ENCODE measurements at places on chromosomes 12 and 14.

DNA sequence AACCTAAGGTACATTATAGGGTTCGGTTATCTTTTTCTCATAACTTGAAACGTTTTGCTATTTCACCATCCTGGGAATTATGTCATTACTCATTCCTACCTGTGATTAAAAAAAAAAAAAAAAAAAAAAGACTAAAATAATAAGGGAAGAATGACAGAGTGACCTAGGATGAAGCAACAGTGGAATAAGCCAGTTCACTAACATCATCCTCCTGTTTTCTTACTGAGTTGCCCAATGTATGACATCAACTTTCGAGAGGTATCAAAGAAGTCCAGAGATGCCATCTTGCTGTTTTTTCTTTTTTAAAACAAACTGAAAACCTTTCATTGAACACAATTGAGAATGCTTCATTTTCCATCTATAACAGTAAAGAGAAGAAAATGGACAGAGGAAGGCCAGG lies 42.8 kb downstream of the AMN start:
- no peak for DNase-seq

DNA sequence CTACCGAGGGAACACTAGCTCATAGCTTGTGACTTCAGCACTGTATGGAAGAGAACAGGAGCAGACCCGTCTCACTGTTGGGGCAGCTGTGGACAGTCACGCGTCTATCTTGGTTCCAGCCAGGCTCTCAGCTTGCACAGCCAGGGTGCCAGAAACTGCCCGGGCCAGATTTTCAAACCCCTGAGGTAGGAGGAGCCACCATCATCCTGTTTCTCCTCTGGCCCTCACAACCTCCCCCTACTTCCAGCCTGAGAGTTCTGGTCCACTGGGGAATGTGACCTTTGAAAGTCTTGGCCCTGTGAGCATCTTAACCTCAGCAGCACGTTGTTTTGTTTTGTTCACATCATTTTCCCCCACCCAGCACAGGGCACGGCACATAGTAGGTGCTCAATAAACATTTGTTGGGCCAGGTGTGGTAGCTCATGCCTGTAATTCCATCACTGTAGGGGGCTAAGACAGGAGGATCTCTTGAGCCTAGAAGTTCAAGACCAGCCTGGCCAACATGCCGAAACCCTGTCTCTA lies 50.4 kb downstream of the PSMA6 start:
- DNase-seq, result no peak

GRCh38 chr14:103067231-103067954 lies 10.0 kb upstream of the CDC42BPB start:
- DNase-seq, result no peak

DNA sequence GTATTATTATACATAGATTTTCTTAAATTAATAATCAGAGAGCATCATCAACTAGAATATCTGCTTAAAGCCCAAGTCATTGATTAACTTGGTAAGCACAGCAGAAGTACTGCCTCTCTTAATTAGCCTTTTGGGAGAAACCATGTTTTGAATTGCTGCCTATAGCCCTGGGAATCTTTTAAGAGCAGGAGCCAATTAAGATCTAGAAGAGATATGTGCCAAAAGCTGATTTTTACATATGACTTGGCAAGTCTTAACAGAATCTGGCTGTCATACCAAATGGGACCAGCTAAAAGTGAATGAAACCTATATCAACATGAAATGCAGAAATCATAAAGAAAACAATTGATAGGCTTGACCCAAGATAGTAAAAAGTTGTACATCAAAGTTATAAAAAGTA lies 23.2 kb upstream of the WNK1 start:
- no peak for DNase-seq

DNA sequence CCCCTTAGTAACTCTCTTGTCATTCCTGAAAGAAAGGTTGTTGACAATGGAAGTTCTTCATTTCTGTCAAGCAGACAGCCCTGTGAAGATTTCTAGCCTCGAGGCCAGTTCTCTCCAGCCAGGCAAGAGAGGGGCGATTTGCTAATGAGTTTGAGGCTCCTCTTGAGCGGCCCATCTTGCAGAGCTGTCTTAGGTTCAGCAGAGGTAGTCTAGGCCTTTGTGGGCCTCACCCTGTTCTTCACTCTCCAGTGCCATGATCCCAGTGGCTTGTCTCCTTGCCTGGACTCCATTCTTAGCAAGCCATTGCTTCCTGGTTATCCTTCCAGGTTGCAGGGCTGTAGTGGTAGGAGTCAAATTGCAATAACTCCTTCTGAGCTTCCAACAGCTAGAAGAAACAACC lies 9.7 kb downstream of the TPH2 start:
- DNase-seq, result no peak

- no peak for DNase-seq
Measured at GRCh38 chr12:121203482-121203881, 6.4 kb upstream of the P2RX4 start.

GRCh38 chr14:88232771-88233170 lies 90.3 kb downstream of the KCNK10 start:
- no peak for DNase-seq

- peak; percentile 26 for DNase-seq
Measured at GRCh38 chr12:89693639-89694202, 14.9 kb downstream of the ATP2B1 start.

DNA sequence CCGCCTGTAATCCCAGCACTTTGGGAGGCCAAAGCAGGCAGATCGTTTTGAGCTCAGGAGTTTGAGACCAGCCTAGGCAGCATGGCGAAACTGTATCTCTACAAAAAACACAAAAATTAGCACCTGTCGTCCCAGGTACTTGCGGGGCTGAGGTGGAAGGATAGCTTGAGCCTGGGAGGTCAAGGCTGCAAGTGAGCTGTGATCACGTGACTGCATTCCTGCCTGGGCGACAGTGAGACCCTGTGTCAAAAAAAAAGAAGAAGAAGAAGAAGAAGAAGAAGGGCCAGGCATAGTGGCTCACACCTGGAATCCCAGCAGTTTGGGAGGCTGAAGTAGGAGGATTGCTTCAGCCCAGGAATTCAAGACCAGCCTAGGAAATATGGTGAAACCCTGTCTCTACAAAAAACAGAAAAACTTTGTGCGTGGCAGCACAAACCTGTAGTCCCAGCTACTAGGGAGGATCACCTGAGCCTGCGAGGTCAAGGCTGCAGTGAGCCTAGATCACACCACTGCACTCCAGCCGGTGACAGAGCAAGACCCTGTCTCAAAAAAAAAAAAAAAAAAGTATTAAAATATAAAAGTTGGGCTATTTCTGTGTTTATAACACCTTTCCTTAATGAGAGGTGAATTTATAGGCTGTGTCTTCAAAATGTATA lies 15.5 kb downstream of the RXYLT1 start:
- DNase-seq, result no peak

- no peak for DNase-seq
Measured at GRCh38 chr12:89975574-89975973, 266.9 kb upstream of the ATP2B1 start.

DNA sequence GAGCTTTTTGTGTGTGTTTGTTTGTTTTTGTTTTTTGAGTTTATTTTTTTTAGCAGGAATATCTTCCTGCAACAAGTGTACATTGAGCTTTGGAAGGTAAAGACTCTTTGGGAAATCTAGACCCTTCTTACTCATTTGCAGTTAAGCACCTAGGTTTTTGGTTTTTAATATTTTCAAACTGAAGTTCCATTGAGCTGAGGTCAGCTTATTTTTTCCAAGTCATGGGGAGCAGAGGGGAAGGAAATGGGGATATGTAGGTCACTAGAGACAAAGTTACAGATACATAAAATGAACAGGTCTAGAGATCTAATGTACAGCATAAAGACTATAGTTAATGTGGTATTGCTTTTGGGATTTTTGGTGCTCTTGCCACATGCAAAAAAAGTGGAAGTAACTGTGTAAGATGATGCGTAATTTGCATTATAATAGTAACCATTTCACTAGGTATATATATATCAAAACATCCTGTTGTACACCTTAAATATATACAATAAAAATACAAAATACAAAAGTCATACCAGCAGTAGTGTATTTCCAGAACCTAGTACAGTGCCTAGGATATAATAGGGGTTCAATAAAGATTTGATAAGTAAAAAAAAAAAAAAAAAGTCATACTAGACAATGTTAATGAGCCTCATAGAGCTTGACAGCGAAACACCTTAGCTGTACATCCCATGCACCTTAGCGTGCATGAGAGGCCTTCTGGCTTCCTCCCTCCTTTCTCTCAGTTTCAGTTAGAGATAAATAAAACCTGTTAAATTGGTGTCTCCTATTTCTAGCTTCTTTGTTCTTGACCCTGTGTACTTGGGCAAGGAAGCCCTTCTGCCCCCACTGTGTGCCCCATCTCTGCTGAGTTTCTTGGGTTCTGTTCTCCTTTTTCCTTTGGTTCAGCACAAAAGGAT lies 22.7 kb downstream of the CGRRF1 start:
- no peak for DNase-seq

GRCh38 chr12:106066051-106066705 lies 72.6 kb downstream of the NUAK1 start:
- DNase-seq, result no peak

- no peak for DNase-seq
Measured at GRCh38 chr12:89927226-89927698, 218.6 kb upstream of the ATP2B1 start.

GRCh38 chr12:24054416-24054815 lies 104.9 kb upstream of the SOX5 start:
- no peak for DNase-seq

DNA sequence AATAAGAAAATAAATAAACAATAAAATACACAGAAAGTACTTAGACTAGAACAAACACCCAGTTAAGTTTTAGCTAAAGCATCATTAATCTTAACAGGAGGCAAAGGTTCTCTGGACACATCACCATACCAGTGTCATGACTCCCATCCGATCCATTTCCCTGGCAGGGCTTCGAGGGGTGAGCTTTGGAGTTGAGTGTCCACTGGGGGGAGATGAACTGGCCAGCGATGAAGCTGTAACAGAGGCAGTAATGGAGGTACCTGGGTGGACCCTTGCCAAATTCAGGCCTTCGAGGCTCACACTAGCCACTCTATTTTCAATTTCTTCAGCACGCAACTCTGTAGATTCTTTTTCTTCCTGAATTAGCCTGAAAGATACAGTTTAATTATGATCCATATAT lies 269.5 kb downstream of the ACSS3 start:
- DNase-seq, result no peak

- DNase-seq, result no peak
Measured at GRCh38 chr14:63644741-63645140, 3.1 kb upstream of the WDR89 start.

GRCh38 chr12:131032082-131032750 lies 78.5 kb downstream of the ADGRD1 start:
- DNase-seq, result no peak

DNA sequence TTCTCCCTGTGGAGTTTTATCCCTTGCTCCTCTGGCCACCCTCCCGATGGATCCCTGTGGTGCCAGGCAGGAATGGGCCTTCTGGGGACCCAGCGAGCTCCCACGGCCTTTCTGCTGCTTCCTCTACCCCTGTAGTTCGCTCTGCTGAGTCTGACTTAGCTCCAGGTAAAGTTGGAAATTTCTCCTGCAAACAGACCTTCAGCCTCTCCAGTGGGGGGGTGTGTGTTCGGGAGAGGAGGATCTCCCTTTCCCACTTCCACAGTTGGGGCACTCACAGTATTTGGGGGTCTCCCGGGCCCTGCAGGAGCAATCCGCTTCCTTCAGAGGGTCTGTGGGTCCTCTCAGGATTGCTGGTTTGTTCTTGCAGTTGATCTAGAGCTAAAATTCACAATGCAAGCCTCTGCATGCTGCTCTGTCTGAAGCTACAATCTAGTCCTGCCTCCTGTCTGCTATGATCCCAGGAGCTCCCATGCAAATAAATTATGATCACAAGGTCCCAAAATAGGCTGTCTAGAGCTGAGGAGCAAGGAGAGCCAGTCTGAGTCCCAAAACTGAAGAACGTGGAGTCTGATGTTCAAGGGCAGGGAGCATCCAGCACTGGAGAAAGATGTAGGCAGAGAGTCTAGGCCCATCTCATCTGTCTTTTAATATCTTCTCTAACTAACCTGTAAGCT lies 18.3 kb downstream of the MTRFR start:
- DNase-seq, result no peak

- DNase-seq, result no peak
Measured at GRCh38 chr14:89228921-89229639, 188.0 kb downstream of the FOXN3 start.

- no peak for DNase-seq
Measured at GRCh38 chr12:132429946-132430643, 59.9 kb upstream of the FBRSL1 start.

DNA sequence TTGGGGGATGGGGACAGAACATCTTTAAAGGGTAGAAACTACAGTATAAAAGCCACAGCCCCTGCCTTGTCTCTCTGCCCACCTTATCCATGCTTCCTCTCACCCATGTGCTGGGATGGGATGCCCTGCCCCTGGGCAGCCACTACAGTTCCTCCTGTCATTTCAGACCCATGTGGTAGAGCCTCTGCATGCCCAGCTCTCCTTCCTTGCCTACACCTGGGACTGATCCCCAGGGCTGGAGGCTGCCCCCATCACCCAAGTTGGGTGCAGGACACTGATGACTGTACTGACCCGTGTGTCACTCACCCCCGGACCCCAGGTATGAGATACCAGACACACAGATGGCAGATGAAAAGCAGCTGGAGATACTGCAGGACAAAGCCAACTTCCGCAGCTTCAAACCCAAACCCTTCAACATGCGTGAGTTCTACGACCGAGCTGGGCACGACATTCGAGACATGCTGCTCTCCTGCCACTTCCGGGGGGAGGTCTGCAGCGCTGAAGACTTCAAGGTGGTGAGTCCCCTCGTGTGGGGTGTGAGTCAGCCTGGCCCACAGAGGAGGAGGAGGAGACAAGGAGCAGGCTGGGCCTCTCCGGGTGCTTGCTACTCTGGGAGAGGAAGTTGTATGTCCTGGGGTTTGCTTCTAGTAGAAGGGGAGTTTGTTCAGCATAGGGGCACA lies 2.2 kb downstream of the ASIC1 start:
- no peak for DNase-seq

DNA sequence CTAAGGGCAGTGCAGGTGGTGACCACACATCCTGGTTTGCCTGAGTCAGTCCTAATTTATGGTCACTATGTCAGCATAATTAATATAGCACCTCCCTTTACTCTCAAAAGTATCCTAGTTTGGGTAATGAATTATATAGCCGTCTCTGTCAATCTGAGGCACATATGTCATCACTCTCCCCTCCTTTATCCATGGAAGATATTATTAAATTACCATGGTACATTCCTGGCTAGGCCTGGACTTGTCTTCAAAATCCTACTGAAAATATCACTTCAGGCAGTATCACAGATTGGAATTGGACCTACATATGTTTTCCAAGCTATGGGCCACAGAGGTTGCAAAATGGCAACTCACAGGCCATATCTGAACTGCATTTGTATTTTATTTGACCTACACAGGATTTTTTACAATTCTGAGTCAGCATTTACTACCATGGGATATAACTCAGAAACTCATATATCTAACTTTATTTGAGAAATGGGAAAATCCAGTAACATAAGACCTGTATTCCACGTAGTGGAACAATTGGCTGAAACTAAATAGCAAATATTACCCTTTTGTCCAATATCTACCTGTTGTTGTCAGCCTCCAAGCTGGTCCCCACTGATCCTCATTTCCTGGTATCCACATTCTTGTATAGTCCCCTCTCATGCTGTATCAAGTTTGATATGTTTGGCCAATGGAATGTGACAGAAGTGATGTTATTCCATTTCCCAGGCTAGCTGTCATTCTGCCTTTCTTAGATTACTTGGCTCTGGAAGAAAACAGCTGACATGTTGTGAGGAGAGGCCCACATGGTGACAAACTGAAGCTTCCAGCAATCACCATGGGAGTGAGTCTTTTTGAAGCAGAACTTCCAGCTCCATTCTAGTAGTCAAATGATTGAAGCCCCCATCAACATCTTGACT lies 102.5 kb upstream of the MDM1 start:
- DNase-seq, result no peak
